ENCODE measurements at places on chromosomes 5 and 9. TPM values are rescaled to one million over a fixed set of nuclear protein-coding genes. Genes with fewer than 3 reads are reported as not detected.

ADAMTS16 gene
- 0.42 TPM for total RNA-seq

ASTN2 gene
- 6.5 TPM for total RNA-seq

DNA sequence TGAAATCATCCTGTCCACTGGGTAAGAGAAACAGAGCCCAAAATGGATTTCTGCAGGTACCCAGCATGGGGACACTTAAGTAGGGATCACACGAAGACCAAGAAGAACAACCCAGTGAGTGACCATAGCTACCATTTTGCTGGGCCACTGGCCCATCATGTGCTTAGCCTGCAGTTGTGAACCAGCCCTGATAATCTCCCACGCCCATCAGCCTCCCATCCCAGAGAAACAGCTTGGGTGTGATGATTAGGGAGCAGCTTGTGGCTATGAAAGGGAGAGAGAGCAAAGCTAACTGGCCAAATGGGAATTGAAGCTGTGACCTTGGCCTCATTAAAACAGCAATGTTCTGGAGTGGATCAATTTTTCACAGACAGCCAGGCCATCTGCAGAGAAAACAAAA is 138.5 kb downstream of the SLC24A2 start:
- no peak for DNase-seq

DNA sequence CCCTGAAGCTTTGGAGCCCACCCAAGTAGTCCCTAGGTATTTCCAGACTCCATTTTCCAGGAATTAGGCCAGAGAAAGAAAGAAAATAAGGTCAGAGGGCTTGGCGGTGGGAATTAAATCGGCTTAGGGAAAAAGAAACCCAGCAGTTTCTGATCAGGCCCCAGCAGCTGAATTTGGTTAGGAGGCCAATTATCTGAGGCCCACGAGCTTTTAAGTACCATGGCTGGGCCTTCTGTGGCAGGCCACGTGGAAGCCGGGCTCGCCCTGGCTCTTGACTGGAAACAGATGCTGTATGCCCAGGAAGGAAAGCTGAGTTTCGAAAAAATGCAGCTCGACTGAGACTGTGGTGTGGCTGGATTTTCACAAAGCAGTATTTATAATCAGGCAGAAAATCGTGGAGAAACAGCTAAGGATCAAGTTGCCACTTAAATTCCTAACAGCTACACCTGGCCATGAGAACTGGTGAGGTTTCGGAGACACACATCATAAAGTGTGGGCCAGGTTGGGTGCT is 75.1 kb upstream of the PANK3 start:
- DNase-seq: no peak

GRCh38 chr5:170365831-170366230 is 23.3 kb downstream of the KCNMB1 start:
- DNase-seq: no peak

DNA sequence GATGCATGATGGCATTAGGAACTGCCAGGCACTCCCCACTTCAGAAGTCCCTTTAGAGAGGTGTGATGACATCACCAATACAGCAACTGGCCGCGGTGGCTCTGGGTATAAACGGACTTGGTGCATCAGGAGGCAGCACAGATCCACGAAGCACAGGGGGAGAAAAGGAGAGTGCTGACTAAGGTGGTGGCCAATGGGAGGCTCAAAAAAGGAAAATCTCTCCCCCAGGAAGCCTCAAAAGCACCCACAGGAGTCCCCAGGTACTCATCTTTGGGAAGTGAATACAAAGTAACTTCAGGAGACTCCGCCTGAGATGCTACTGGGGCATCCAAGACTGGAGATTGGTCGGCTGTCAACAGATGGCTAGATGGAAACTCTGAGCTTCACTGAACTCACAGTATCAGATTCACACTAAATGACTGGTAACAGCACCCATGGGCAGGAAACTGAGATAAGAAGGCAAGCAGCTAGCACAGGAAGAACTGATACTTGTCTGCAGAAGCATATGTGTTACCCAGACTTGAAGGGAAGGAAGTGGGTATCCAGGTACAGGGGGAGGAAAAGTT is 7.6 kb downstream of the TTC39B start:
- no peak for DNase-seq
